ENCODE measurements at places on chromosomes 4 and X.
A peak's percentile ranks its signal among the peaks of the same experiment; 100 is the strongest.

DNA sequence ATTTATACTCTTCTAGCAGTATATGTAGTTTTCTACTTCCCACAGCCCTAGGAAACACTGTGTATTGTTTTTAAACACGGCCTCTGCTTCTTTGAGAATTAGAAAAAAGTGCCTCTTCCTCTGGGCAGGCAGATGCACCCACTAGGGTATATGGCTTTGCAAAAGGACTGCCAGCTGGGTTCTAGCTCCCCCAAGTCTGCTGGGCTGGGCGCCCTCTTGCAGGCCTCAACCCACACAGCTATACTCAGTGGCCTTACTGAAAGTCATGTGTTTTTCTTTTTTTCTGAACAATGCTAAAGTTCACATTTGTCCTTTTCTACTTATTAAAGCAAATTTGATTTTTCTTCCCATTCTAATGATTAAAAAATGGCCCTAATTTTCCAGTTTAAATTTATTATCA lies 35.5 kb upstream of the BMPR1B start:
- H3K4me1 ChIP-seq = no peaks in the 10 kb centered on the region
- no peak overlapping the region for H3K27ac ChIP-seq
- no peak overlapping the region for H3K4me3 ChIP-seq
- no peak for DNase-seq

- no peaks in the 10 kb centered on the region for H3K27me3 ChIP-seq
- H3K4me3 ChIP-seq = no peak overlapping the region
- no peaks in the 10 kb centered on the region for H3K36me3 ChIP-seq
- peaks cover 4% of the 10 kb centered on the region for H3K4me1 ChIP-seq
- DNase-seq = no peak
These were observed 166.4 kb upstream of the SFRP2 start for GRCh38 chr4:153955327-153955726.

DNA sequence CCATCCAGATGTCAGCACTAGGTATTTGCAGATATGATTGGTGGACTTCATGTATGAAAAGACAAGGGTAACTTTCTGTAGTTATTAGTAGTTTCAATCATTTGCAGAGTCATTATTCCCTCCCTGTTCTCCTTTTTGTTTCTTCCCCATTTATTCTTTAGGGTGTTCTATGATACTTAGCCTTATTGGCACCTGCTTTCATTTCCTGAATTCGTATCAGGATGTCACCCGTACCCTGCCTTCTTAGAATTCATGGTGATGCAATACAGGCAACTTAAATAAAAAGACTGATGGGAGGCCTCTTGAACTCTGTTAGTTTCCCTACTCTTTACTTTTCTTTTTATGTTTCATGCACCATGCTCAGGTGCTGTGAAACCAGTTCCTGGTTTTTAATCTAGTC lies 24.2 kb downstream of the MAGED1 start:
- DNase-seq = no peak
- H3K36me3 ChIP-seq = no peaks in the 10 kb centered on the region
- no peaks in the 10 kb centered on the region for H3K4me1 ChIP-seq
- H3K27ac ChIP-seq = no peak overlapping the region

- H3K36me3 ChIP-seq = no peaks in the 10 kb centered on the region
- peak; percentile 25 for DNase-seq
- no peaks in the 10 kb centered on the region for H3K27me3 ChIP-seq
- H3K4me1 ChIP-seq = peaks cover 27% of the 10 kb centered on the region
- peak overlapping the region; percentile 51 for H3K4me3 ChIP-seq
These were observed 30.0 kb upstream of the HUWE1 start for GRCh38 chrX:53716328-53717088.

GRCh38 chrX:7108030-7108429 lies 39.5 kb upstream of the STS start:
- DNase-seq = no peak
- H3K27ac ChIP-seq = no peak overlapping the region
- no peak overlapping the region for H3K4me3 ChIP-seq
- peaks cover 11% of the 10 kb centered on the region for H3K4me1 ChIP-seq
- peaks cover 2% of the 10 kb centered on the region for H3K36me3 ChIP-seq

DNA sequence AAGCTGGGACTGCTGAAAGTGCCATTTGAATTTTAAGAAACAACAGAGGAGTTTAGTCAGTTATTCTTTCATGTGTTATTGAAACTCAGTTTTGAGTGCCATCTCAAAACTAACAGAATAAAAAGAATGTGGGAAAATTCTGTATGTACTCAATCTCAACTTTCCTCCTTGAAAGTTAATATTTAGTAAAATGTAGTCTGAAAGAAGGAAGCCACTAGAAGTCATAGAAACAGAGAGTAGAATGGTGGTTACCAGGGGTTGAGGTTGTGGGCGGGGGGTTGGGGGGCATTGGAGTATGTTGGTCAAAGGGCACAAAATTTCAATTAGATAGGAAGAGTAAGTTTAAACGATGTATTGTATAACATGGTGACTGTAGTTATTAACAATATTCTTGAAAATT lies 628.3 kb upstream of the MAGEB2 start:
- no peaks in the 10 kb centered on the region for H3K27me3 ChIP-seq
- H3K36me3 ChIP-seq = no peaks in the 10 kb centered on the region
- no peak for DNase-seq

DNA sequence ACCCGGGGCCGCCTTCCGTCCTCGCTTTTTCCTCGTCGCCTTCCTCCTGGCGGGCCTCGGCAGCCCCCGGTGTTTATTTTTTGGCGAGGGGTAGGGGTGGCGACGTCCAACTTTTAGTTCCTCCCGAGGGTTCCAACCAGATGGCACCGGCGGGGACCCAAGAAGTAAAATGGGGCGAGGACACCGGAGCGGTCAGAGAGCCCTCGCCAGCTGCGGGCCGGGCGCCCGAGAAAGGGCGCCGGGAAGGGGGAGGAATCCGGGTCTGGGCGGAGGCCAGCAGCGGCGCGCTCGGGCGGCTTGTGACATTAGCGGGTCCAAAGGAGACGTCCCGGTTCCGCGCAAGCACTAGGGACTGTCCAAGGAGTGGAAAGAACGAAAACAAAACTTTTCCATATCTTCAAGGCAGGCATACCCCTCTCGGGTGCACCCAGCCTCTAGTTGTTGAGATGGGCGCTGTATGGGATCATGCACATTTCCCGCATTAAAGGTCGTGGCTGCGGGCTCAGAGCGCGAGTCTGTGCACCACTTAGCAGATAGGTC lies 691 bp upstream of the USP46 start:
- peak overlapping the region; percentile 90 for H3K4me3 ChIP-seq
- peaks cover 24% of the 10 kb centered on the region for H3K4me1 ChIP-seq
- no peaks in the 10 kb centered on the region for H3K27me3 ChIP-seq

DNA sequence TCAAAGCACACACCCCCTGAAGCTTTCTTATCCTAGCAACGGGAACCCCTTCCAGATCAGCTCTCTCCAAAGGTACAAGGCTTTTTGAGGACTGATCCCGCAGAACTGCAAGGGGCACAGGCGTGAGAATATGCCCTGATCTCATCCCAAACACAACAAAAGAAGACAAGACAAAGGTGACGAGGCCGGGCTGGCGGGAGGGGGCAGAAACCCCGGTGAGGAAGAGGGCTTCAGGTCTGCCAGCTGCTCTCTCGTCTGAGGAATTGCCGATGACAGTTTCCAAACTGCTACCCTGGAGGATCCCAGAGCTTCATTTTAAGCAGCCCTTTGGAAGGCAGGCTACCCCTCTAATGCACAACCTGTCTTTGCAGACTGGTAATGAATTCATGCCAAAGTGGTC lies 3.4 kb downstream of the HCFC1 start:
- H3K27me3 ChIP-seq = no peaks in the 10 kb centered on the region
- H3K4me3 ChIP-seq = peak overlapping the region; percentile 99
- peak overlapping the region; percentile 94 for H3K27ac ChIP-seq
- H3K36me3 ChIP-seq = peaks cover 2% of the 10 kb centered on the region
- H3K4me1 ChIP-seq = peaks cover 14% of the 10 kb centered on the region

GRCh38 chr4:56575820-56576429 lies 70.3 kb downstream of the ARL9 start:
- H3K27ac ChIP-seq = no peak overlapping the region
- H3K27me3 ChIP-seq = peaks cover 17% of the 10 kb centered on the region

DNA sequence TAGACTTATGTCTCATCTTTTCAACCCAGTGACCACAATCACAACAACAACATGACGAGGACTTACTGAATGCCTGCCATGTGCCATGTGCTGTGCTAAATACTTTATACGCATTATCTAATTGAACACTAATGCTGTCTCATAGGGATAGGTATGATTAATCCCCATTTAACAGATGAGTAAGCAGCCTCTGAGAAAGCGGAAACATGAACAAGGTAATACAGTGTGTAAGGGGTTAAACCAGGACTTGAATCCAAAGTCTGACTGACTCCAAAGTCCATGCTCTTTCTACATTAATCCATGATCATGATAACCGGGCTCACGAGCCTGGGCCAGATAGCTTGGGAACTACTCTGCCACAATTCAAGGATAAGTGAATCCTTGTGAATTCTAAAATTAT lies 105.3 kb upstream of the MBNL3 start:
- no peak for DNase-seq
- H3K4me1 ChIP-seq = no peaks in the 10 kb centered on the region
- no peak overlapping the region for H3K27ac ChIP-seq
- no peak overlapping the region for H3K4me3 ChIP-seq

DNA sequence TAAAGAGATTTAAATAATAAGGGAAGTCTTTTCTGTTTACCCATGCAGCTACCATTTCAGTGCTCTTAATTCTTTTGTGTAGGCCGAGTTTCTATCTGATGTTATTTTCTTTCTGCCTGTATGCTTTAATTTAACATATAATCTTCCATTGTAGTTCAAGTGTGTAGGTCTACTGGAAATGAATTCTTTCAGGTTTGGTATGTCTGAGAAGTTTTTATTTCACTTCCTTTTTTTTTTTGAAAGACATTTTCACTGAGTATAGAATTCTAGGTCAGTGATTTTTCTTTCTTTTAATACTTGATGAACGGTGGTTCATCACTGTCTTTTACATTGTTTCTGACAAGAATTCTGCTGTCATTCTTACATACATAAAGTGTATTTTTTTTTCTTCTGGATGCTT lies 42.1 kb downstream of the VAMP7 start:
- H3K36me3 ChIP-seq = peaks cover 4% of the 10 kb centered on the region
- peaks cover 2% of the 10 kb centered on the region for H3K4me1 ChIP-seq
- H3K27ac ChIP-seq = no peak overlapping the region
- H3K27me3 ChIP-seq = no peaks in the 10 kb centered on the region
- DNase-seq = no peak

- H3K27me3 ChIP-seq = no peaks in the 10 kb centered on the region
- H3K27ac ChIP-seq = peak overlapping the region; percentile 98
- H3K4me1 ChIP-seq = peaks cover 22% of the 10 kb centered on the region
- no peak for DNase-seq
- peak overlapping the region; percentile 21 for H3K4me3 ChIP-seq
These were observed 840 bp upstream of the P2RY10 start for GRCh38 chrX:78944351-78944750.

DNA sequence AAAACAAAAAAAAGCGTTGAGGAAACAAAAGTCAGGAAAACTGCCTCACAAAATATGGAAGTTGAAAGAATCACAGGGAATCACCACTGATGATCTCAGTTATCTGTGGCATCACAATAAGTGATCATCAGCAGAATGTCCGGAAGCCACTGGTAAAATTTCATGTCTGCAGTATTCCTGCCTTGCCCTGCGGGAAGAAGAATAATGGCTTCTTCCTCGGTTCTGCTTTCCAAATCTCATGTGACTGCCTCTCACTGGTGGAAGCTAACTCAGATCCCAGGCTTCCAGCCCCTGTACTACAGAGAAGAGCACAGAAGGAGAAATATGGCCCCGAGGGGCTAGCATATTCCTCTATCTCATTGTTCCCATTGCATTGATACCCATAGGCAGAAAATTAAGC lies 12.7 kb upstream of the ZNF330 start:
- DNase-seq = no peak
- H3K27ac ChIP-seq = no peak overlapping the region
- peaks cover 2% of the 10 kb centered on the region for H3K36me3 ChIP-seq
- H3K27me3 ChIP-seq = peaks cover 29% of the 10 kb centered on the region
- H3K4me1 ChIP-seq = no peaks in the 10 kb centered on the region
- H3K4me3 ChIP-seq = no peak overlapping the region

DNA sequence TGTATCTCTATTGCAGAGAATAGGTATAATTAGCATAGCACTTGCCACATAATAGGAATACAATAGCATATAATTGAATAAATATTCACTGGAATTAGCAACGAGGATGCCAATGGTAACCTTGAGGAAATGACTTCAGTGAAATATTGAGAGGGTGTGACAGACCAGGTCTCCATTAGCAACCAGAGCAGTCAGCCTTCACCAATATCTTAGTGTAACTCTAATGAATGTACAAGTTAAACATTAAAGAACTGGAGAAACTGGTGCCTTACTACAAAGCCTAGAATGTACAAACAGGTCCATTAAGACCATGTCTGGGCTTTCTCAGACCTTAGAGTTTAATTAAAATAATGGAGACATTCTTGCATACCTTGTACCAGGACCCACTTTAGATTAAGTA lies 143.0 kb downstream of the MAGEB17 start:
- H3K36me3 ChIP-seq = peaks cover 3% of the 10 kb centered on the region
- H3K27me3 ChIP-seq = peaks cover 17% of the 10 kb centered on the region

DNA sequence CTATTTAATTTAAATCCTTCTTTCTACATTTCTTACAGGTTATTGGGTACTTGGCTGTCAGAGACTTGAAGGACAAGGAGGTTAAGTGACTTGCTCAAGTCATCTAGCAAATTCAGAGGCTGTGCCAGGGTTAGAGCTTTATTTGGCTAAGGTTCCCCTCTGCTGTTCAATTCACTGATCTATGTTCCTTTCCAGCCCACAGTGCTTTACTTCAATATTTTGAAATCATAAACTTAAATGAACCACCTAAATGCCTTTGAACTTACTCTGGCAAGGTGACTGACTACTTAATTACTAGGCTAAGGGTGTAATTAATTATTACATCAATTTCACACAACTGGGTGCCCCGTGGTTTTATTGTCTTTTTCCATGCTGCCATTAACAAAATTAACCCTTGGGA lies 288.7 kb downstream of the CAMK2D start:
- no peak overlapping the region for H3K27ac ChIP-seq
- peaks cover 5% of the 10 kb centered on the region for H3K36me3 ChIP-seq
- no peaks in the 10 kb centered on the region for H3K27me3 ChIP-seq
- H3K4me3 ChIP-seq = no peak overlapping the region
- H3K4me1 ChIP-seq = peaks cover 5% of the 10 kb centered on the region
- DNase-seq = no peak

DNA sequence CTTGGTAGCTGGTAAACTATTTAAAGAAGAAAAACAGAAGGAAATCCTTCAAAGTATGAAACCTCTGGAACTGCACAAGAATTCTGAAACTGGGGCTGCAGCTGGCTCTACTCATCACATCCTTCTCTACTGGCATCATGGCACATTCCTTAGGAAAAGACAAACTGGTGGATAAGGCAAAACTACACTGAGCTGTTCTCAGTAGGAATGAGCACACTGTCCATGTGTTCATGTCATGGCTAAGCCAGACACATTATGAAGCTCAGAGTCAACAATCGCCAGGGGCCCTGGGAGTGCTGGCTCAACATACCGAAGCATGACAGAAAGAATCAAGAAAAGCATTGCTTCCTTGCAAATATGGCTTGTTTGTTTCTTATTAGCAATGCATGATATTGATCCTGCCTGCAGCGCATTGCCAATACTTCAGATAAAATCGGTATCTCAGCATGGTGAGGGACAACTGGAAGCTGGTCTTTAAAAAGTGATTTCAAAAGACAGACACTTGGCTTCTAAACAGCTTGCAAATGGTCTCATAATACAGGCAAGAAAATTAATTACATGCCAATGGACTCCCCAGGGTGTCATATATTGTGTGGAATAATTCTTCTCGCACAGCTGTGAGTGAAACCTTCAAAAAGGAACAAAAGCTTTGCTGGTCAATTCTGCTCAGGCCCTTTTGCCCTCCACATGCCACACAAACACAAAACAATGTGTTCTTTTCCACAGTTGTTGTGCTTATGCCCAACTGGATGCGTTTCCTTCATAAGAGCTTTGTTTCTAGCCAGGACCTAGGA lies 300.2 kb upstream of the VCX start:
- H3K4me1 ChIP-seq = no peaks in the 10 kb centered on the region
- no peak overlapping the region for H3K4me3 ChIP-seq
- H3K27ac ChIP-seq = no peak overlapping the region
- DNase-seq = no peak
- H3K36me3 ChIP-seq = no peaks in the 10 kb centered on the region
